ENCODE measurements at places on chromosomes 7 and 10.

GRCh38 chr7:146639291-146639690 lies 522.7 kb downstream of the CNTNAP2 start:
- no peak for DNase-seq

DNA sequence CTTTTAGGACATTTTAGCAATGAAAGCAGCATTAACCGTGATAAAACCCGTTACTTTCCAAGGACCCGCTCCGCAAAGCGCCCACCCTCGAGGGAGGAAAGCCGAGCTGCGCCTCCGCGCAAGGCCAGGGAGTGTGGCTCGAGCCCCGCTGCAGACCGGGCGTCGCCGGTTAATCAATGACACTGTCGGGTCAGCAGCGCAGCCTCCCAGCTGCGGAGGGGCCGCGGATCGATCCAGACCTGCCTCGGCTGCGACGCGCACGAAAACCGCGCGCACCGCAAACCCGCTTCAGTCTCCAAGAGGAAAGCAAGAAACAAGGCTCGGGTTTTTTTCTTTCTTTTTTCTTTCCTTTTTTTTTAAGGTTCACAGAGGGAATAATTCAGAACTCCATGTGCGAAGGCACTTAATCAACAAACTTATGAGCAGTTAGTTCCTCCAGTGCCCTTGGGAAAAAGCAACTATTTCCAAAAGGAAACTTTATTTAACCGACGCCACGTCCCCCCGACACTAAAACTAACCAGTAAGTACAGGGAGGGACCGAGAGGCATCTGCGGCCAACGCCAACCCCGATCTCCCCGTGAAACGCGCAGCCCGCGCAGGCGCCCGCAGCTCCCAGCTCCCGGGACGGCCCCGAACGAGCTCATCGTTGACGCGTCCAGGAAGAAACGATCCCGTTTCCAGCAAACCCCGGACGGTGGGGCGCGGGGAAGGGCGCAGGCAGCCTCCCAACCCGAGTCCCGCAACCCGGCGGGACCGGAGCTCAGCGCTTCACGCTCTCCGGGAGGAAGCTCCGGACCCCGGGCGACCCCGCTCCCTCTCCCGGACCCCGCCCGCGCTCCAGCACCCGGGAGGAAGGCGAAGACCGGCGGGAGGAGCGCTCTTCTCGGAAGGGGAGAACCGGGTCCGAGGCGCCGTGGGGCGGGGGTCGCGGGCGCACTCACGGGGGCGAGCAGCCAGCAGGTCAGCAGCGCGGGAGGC lies 598 bp downstream of the VIPR2 start:
- no peak for DNase-seq

GRCh38 chr7:155870334-155871180 lies 58.3 kb upstream of the SHH start:
- DNase-seq, result no peak

- no peak for DNase-seq
These were observed 2.4 kb upstream of the ITPRIP start for GRCh38 chr10:104340641-104341040.

DNA sequence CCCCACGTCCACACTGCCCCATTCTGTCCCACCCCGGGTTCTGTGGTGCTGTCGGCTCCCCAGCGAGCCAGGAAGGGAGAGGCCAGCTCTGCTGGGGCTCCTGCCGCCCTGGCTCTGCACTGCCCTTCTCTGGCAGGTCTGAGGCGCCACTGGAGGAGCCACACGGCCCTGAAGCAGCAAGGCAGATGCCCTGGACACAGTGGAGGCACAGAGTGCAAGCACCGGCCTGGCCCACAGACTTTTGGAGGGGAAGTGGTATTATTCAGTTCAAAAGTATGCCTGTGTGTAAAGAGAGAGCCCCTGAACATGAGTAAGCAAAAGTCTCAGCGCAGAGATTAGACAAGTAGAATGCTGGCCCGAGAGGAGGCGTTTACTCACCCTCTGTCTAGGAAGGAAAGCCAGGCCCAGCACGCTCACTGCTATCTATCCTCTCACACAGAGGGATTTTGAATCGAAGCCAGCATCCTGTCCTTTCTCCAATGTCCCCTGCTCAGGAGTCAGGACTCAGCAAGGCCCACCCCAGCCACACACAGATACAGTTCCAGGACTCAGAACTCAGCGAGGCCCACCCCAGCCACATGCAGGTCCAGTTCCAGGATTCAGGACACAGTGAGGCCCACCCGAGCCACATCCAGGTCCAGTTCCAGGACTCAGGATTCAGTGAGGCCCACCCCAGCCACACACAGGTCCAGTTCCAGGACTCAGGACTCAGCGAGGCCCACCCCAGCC lies 115.0 kb downstream of the EGFR start:
- DNase-seq, result no peak

GRCh38 chr7:49158321-49158720 lies 234.0 kb downstream of the CDC14C start:
- DNase-seq, result no peak

DNA sequence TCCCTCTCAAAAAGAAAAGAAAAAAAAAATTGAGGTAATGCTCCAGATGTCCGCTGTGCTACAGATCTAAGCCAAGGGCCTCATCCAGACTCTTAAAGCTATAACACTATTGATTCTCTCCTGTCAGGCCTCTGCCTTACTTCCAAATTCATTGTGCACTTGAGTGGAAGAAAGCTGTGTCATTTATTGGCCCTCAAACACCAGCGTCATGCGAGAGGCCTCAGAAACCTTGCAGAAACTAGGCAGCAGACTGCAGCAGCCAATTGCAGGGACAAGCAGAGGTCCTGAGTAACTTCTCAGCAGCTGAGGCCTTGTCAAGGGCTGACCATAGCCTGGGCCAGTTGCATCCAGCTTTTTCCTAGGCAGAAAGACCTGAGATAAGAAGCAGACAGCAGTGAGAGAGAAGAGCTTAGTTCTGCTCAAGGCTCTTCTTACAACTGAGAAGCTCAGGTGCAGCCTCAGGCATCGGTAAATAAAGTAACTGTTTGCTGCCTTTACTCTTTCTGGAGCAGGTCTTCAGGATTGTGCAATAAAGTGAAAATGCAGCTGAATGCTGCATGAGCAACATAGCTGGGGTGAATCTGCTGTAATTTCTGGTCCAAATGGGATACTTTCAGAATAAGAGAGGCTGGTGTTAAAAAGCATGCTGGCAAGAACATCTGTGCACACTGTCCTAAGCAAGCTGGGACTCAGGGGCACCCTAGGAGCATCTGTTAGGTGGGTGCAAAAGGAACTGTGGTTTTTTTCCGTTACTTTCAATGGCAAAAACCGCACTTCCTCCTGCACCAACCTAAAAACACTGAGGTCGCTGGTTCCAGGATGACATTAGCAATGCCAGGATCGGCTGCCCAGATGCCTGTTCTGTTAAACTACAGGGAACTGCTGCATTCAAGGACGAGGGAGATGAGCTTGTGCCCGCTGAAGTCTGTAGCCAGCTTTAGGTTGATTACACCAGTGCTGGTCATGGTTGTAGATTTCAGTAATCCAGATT lies 181.8 kb upstream of the PFKP start:
- no peak for DNase-seq

- DNase-seq, result no peak
These were observed 30.2 kb downstream of the GRIFIN start for GRCh38 chr7:2445898-2446555.

GRCh38 chr10:46020344-46020657 lies 10.1 kb downstream of the NCOA4 start:
- no peak for DNase-seq

DNA sequence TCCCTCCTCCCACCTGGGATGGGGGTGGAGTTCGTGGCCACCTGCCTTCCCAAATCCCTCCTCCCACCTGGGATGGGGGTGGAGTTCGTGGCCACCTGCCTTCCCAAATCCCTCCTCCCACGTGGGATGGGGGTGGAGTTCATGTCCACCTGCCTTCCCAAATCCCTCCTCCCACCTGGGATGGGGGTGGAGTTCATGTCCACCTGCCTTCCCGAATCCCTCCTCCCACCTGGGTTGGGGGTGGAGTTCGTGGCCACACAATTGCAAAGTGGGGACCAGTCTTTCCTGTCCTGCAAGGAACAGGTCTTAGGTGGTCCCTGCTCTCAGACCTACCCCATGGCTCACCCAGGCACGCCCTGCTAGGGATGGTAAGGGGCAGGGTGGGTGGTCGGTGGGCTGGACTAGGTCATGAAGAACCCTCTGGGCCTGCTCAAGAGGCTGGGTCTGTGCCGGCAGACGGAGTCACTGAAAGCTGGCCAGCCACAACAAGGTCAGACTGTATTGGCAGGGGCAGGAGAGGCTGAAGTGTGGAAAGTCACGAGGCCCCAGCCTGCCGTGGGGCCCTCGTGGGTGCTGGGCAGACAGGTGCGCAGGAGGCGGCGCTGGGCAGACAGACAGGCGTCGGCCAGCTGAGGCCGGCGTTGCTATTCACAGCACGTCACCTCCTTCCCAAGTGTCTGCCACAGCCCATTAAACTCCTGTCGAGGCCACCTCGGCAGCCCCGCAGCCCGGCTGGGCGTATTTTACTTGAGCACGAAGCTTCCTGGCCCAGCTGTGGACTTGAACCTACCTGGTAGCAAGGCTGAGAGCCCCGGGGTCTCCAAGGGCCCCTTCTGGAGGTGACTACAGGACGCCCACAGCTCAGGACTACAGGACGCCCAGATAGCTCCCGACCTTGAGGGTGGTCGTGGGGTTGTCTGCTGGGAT lies 4.1 kb downstream of the KNDC1 start:
- DNase-seq, result no peak

DNA sequence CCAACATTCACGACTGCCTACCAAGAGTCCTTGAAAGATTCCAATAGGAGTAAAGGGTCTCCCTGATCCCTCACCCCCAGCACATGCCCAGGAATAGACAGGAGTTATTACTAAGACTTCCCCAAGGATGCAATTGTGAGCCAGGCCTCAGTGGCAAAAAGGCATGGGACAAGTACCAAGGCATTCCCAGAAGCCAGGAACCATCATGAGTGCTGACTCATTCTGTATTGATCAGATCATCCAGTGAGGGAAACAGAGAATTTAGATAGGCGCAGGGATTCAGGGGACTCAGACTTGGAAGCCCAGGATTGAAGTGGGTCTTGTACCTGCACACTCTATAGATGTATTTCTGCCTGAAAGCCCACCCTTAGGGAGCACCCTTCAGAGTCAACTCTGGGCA lies 21.2 kb downstream of the MBL2 start:
- no peak for DNase-seq

- DNase-seq, result no peak
These were observed 13.2 kb downstream of the ALKBH4 start for GRCh38 chr7:102451371-102452054.

- no peak for DNase-seq
These were observed 28.1 kb upstream of the JAKMIP3 start for GRCh38 chr10:132037676-132037975.

- DNase-seq, result no peak
These were observed 225.7 kb downstream of the PLXDC2 start for GRCh38 chr10:20041931-20042330.

GRCh38 chr10:14302035-14302434 lies 28.7 kb downstream of the FRMD4A start:
- DNase-seq, result no peak

GRCh38 chr7:92698237-92698841 lies 108.1 kb upstream of the FAM133B start:
- no peak for DNase-seq

DNA sequence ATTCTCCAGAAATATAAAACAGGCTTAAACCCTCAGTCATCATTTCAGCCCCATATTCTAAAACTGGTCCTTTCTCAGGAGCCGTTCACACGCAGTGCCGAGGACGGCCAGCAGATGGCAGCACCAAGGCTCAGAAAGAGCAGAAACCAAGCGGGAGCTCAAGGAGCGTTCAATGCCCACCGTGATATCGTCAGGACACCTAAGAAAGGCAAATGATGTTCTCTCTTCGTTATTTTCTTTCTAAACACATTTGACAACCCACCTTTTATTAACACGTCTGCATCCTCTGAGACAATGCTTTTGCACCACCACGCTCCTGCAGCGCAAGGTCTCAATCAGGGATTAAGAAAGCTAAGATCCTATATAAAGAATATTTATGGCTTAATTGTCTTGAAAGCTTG lies 45.7 kb upstream of the RBM33 start:
- peak; percentile 59 for DNase-seq

DNA sequence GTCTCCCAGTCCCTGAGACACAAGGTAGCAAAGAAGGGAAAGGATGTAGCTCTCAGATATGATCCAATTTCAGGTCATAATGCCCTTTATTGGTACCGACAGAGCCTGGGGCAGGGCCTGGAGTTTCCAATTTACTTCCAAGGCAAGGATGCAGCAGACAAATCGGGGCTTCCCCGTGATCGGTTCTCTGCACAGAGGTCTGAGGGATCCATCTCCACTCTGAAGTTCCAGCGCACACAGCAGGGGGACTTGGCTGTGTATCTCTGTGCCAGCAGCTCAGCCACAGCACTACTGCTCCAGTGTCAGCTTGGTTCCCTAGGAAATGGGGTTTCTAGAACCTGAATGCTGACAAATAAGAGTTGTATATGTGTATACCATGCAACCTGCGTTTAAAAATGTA lies 74.6 kb upstream of the PRSS58 start:
- no peak for DNase-seq

GRCh38 chr10:104613406-104613805 lies 27.7 kb upstream of the SORCS3 start:
- DNase-seq, result no peak

- no peak for DNase-seq
These were observed 498.7 kb upstream of the C7orf33 start for GRCh38 chr7:148091882-148092281.

- DNase-seq, result no peak
These were observed 52.3 kb upstream of the TMEM229A start for GRCh38 chr7:124085179-124085578.

DNA sequence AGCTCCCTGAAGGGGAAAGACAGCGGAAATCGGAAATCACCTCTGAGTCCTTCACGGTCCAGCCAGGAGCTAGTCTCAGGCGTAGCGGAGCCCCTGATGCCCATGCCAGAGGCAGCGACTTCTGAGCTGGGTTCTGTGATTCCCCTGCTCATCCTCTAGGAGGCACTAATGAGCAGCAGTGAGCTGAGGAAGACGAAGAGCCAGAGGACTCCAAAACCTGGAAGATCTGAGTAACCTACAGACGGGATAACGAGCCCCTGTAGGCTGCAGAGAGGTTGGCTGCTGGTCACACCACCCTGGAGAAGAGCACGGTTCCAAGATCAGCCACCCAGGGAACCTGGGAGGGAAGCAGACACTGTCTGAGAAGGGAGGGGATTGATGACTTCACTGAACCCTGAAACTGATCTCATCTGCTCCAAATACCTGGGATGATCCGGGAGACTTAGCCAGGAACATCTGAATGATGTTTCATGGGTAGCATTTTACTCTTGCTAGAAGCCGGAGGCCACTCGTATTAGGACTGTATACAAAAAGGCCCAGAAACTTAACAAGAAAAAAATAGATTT lies 304.1 kb downstream of the PAXIP1 start:
- no peak for DNase-seq

GRCh38 chr7:149459540-149460452 lies 1.1 kb downstream of the ZNF777 start:
- no peak for DNase-seq

- no peak for DNase-seq
These were observed 36.7 kb upstream of the SHH start for GRCh38 chr7:155848691-155849669.

GRCh38 chr7:51059504-51060142 lies 257.0 kb downstream of the COBL start:
- DNase-seq, result no peak

GRCh38 chr7:136964347-136964746 lies 95.9 kb downstream of the CHRM2 start:
- DNase-seq, result no peak

GRCh38 chr7:141160246-141160860 lies 86.5 kb downstream of the TMEM178B start:
- no peak for DNase-seq

All from activated CD4-positive, alpha-beta T cell treated with anti-CD3 and anti-CD28 coated beads for 4 hours (primary cell).